Metanephros (tissue), 2 donors: ENCODE measurements at places on chromosomes 2 and 18. TPM values are rescaled to one million over a fixed set of nuclear protein-coding genes. Genes with fewer than 3 reads are reported as not detected.

The MAP3K19 gene
- 0.12 TPM for total RNA-seq

The GKN2 gene
- 0.53 TPM for total RNA-seq

The PCARE gene
- 0.18 TPM for total RNA-seq

The CCL20 gene
- 1.3 TPM for total RNA-seq

The LRP1B gene
- 2.1 TPM for total RNA-seq

The CCDC148 gene
- 10.0 TPM for total RNA-seq

The TLK1 gene
- total RNA-seq: 36.0 TPM

The ZNF804A gene
- 0.99 TPM for total RNA-seq

The STARD7 gene
- total RNA-seq: 160 TPM

The CCDC121 gene
- total RNA-seq: 6.2 TPM

The TXNDC2 gene
- total RNA-seq: not detected

The SERPINB12 gene
- total RNA-seq: not detected

The LIMS4 gene
- total RNA-seq: 4.4 TPM

The CD302 gene
- 19.2 TPM for total RNA-seq
